Psoas muscle (tissue), 8 donors: ENCODE measurements at places on chromosomes 7 and 10.

GRCh38 chr7:45211066-45211465 lies 53.5 kb downstream of the RAMP3 start:
- H3K4me3 ChIP-seq: no peak overlapping the region
- no peak overlapping the region for H3K27ac ChIP-seq
- H3K27me3 ChIP-seq: peaks cover 31% of the 10 kb centered on the region
- no peak for DNase-seq
- H3K4me1 ChIP-seq: no peaks in the 10 kb centered on the region
- no peaks in the 10 kb centered on the region for H3K36me3 ChIP-seq

- no peak overlapping the region for H3K4me3 ChIP-seq
- DNase-seq: no peak
- H3K27ac ChIP-seq: no peak overlapping the region
- H3K36me3 ChIP-seq: no peaks in the 10 kb centered on the region
- no peaks in the 10 kb centered on the region for H3K27me3 ChIP-seq
- no peaks in the 10 kb centered on the region for H3K4me1 ChIP-seq
These were observed 35.4 kb upstream of the ZNF107 start for GRCh38 chr7:64630496-64630895.

- DNase-seq: no peak
- H3K27me3 ChIP-seq: no peaks in the 10 kb centered on the region
- H3K36me3 ChIP-seq: no peaks in the 10 kb centered on the region
- no peak overlapping the region for H3K4me3 ChIP-seq
- no peak overlapping the region for H3K27ac ChIP-seq
These were observed 91.2 kb downstream of the FAM13C start for GRCh38 chr10:59271160-59271559.

- peak overlapping the region; percentile 54 for H3K27ac ChIP-seq
- no peak overlapping the region for H3K4me3 ChIP-seq
- no peaks in the 10 kb centered on the region for H3K27me3 ChIP-seq
- DNase-seq: no peak
- no peaks in the 10 kb centered on the region for H3K36me3 ChIP-seq
These were observed 79.5 kb downstream of the EEPD1 start for GRCh38 chr7:36232555-36232954.

GRCh38 chr7:107999779-108000560 lies 3.0 kb downstream of the LAMB1 start:
- H3K4me1 ChIP-seq: peaks cover 3% of the 10 kb centered on the region
- H3K27ac ChIP-seq: peak overlapping the region; percentile 33

GRCh38 chr7:83701736-83702135 lies 52.8 kb upstream of the SEMA3E start:
- H3K36me3 ChIP-seq: no peaks in the 10 kb centered on the region
- H3K4me1 ChIP-seq: no peaks in the 10 kb centered on the region
- H3K27me3 ChIP-seq: no peaks in the 10 kb centered on the region
- DNase-seq: no peak

GRCh38 chr10:112456533-112456932 lies 9.5 kb downstream of the VTI1A start:
- H3K4me3 ChIP-seq: no peak overlapping the region
- H3K27me3 ChIP-seq: no peaks in the 10 kb centered on the region
- no peak for DNase-seq
- H3K27ac ChIP-seq: no peak overlapping the region
- H3K4me1 ChIP-seq: peaks cover 6% of the 10 kb centered on the region

GRCh38 chr7:155002411-155003091 lies 373 bp downstream of the PAXIP1 start:
- no peaks in the 10 kb centered on the region for H3K27me3 ChIP-seq
- peak overlapping the region; percentile 84 for H3K27ac ChIP-seq
- H3K4me1 ChIP-seq: peaks cover 20% of the 10 kb centered on the region
- H3K4me3 ChIP-seq: peak overlapping the region; percentile 95
- DNase-seq: peak; percentile 57

- no peaks in the 10 kb centered on the region for H3K27me3 ChIP-seq
- no peak for DNase-seq
- H3K4me3 ChIP-seq: no peak overlapping the region
These were observed 49.2 kb upstream of the SHH start for GRCh38 chr7:155861480-155861868.

GRCh38 chr7:124722292-124722691 lies 43.3 kb downstream of the GPR37 start:
- H3K27me3 ChIP-seq: no peaks in the 10 kb centered on the region
- DNase-seq: no peak
- no peak overlapping the region for H3K27ac ChIP-seq
- no peaks in the 10 kb centered on the region for H3K4me1 ChIP-seq
- H3K4me3 ChIP-seq: no peak overlapping the region
- H3K36me3 ChIP-seq: no peaks in the 10 kb centered on the region

GRCh38 chr10:73182568-73182967 lies 14.6 kb downstream of the FAM149B1 start:
- H3K4me3 ChIP-seq: no peak overlapping the region
- no peak overlapping the region for H3K27ac ChIP-seq
- peaks cover 3% of the 10 kb centered on the region for H3K36me3 ChIP-seq
- H3K4me1 ChIP-seq: no peaks in the 10 kb centered on the region

- peaks cover 12% of the 10 kb centered on the region for H3K4me1 ChIP-seq
- peak overlapping the region; percentile 93 for H3K4me3 ChIP-seq
- H3K27ac ChIP-seq: peak overlapping the region; percentile 86
- H3K36me3 ChIP-seq: peaks cover 45% of the 10 kb centered on the region
These were observed 942 bp downstream of the TRAPPC14 start for GRCh38 chr7:100157334-100158228.

GRCh38 chr7:921581-922333 lies 32.7 kb downstream of the ADAP1 start:
- no peaks in the 10 kb centered on the region for H3K4me1 ChIP-seq
- H3K27ac ChIP-seq: no peak overlapping the region
- no peaks in the 10 kb centered on the region for H3K36me3 ChIP-seq
- DNase-seq: peak; percentile 48
- H3K4me3 ChIP-seq: no peak overlapping the region

GRCh38 chr10:74381291-74381853 lies 230.4 kb downstream of the ADK start:
- H3K4me3 ChIP-seq: no peak overlapping the region
- no peaks in the 10 kb centered on the region for H3K4me1 ChIP-seq
- H3K27ac ChIP-seq: no peak overlapping the region
- no peak for DNase-seq
- no peaks in the 10 kb centered on the region for H3K27me3 ChIP-seq
- H3K36me3 ChIP-seq: no peaks in the 10 kb centered on the region

- H3K36me3 ChIP-seq: no peaks in the 10 kb centered on the region
- no peaks in the 10 kb centered on the region for H3K27me3 ChIP-seq
- no peak overlapping the region for H3K4me3 ChIP-seq
- H3K4me1 ChIP-seq: no peaks in the 10 kb centered on the region
- no peak overlapping the region for H3K27ac ChIP-seq
These were observed 47.6 kb upstream of the TMEM72 start for GRCh38 chr10:44863344-44864047.

GRCh38 chr7:17058568-17058967 lies 176.8 kb upstream of the AGR3 start:
- no peak overlapping the region for H3K27ac ChIP-seq
- no peaks in the 10 kb centered on the region for H3K36me3 ChIP-seq
- H3K27me3 ChIP-seq: no peaks in the 10 kb centered on the region
- no peaks in the 10 kb centered on the region for H3K4me1 ChIP-seq
- no peak for DNase-seq

GRCh38 chr7:116216956-116217571 lies 6.7 kb downstream of the TES start:
- H3K27ac ChIP-seq: no peak overlapping the region
- no peaks in the 10 kb centered on the region for H3K4me1 ChIP-seq
- no peak for DNase-seq
- H3K4me3 ChIP-seq: no peak overlapping the region

DNA sequence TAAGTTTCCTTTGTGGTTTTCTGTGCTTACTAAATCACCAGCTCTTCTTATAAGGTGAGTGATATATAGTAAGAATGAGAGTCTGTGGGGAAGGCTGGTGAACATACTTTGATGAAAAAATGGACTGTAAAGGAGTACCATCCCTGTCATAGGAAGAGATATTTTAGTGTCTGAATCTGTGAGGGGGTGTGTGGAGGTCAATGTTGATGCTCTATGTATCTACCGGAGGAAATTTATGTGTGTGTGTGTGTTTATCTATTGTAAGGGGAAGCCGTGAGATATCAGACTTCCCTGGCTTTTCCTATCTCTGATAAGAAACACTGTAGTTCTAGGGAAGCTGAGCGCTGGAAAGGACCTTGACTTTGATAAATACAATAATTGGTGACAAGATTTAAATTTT lies 179.0 kb downstream of the PCDH15 start:
- H3K27me3 ChIP-seq: no peaks in the 10 kb centered on the region
- no peaks in the 10 kb centered on the region for H3K36me3 ChIP-seq
- H3K4me3 ChIP-seq: no peak overlapping the region
- H3K4me1 ChIP-seq: no peaks in the 10 kb centered on the region

GRCh38 chr10:93753621-93754250 lies 4.0 kb upstream of the LGI1 start:
- no peak overlapping the region for H3K27ac ChIP-seq
- H3K4me1 ChIP-seq: no peaks in the 10 kb centered on the region
- no peak for DNase-seq
- H3K27me3 ChIP-seq: no peaks in the 10 kb centered on the region
- H3K36me3 ChIP-seq: no peaks in the 10 kb centered on the region

DNA sequence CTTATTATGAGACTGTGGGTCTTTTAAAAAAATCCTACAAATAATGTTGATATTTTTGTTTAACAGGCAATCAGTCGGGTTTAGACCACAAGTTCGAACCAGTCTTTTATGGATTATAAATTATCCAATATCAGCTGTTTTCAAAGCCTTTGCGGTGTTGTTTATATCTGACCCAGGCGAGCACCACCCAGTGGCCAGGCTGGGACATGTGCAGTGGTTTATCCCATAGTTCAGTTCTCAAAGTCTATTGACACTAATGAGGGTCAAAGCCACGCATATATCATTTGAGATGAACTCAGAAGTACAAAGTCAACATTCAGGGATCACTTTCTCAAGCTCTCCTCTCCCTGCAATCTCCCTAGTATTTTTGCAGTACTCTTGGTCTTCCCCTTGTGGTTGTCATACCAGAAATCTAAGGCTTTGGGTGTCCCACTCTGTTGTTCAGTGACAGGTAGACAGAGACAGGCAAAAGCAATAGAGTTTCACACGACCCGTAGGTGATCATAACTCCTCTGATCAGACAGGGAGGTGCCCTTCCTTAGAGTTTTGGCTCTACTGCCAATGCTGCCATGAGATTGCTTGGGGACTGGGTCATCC lies 117.4 kb upstream of the POM121L12 start:
- no peak overlapping the region for H3K27ac ChIP-seq
- no peak for DNase-seq
- H3K4me3 ChIP-seq: no peak overlapping the region
- H3K4me1 ChIP-seq: no peaks in the 10 kb centered on the region
- H3K36me3 ChIP-seq: no peaks in the 10 kb centered on the region

DNA sequence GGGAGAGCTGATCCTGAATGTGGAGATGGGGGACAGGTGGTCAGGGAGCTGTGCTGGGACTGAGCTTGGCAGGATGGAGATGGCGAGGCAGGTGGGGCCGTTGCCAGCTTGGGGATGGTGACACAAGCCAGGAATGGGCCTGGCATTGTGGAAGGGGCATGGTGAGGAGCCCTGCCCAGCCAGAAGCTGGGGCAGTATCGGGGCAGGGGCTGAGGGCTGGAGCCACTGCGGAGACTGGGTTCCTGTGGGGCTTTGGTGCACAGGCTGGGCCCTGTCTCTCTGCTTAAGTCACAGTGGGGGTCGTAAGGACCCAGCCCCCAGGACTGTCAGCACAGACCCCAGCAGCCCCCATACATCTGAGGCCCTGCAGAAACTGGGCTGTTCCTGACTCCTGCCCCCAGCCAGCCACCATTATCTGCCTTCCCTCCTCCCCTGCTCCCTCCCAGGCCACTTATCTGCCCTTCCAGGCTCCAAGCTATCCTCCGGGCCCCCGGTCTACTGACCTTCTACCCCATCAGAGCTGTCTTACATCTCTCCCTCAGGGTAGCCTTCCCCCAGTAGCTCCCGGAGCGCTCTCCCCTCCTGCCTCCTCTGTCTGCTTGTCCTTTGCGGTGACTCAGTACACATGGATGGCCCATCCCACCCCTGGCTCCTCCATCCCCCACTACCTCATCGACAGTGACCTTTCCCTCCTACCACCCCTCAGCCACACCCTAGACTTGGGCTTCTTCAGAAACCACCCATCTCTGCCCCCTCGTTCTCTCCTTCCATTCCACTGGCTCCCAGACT lies 44.2 kb downstream of the PPIF start:
- peaks cover 70% of the 10 kb centered on the region for H3K36me3 ChIP-seq
- no peak overlapping the region for H3K27ac ChIP-seq
- H3K4me3 ChIP-seq: no peak overlapping the region
- DNase-seq: no peak
- H3K4me1 ChIP-seq: peaks cover 10% of the 10 kb centered on the region
- H3K27me3 ChIP-seq: no peaks in the 10 kb centered on the region

GRCh38 chr7:1928645-1929348 lies 258.7 kb downstream of the ELFN1 start:
- H3K4me3 ChIP-seq: no peak overlapping the region
- H3K27ac ChIP-seq: no peak overlapping the region
- H3K4me1 ChIP-seq: no peaks in the 10 kb centered on the region
- H3K36me3 ChIP-seq: no peaks in the 10 kb centered on the region
- H3K27me3 ChIP-seq: no peaks in the 10 kb centered on the region

- no peaks in the 10 kb centered on the region for H3K27me3 ChIP-seq
- no peak for DNase-seq
- no peaks in the 10 kb centered on the region for H3K36me3 ChIP-seq
- H3K4me3 ChIP-seq: peak overlapping the region; percentile 39
- H3K27ac ChIP-seq: peak overlapping the region; percentile 52
- no peaks in the 10 kb centered on the region for H3K4me1 ChIP-seq
These were observed 129.3 kb upstream of the JCAD start for GRCh38 chr10:30188556-30189237.

DNA sequence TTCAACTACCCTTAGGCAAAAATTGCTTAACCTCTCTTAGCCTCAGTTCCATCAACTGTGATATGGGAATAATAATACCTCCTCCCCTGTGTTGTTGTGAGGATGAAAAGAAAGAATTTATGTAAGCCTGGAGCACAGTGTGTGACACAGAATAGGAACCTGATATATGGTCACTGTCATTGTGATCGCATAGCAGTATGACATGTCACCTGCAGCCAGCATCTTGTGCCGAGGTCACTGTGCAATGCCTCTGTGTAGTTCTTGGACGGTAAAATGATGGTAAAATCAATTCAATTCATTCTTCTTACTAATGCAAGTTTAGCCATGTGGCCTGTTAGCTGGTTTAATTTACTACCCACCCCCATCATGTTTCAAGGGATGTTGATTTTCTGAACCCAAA lies 54.6 kb upstream of the GPR158 start:
- no peaks in the 10 kb centered on the region for H3K36me3 ChIP-seq
- H3K4me1 ChIP-seq: no peaks in the 10 kb centered on the region
- no peak overlapping the region for H3K4me3 ChIP-seq
- no peak for DNase-seq
- H3K27me3 ChIP-seq: no peaks in the 10 kb centered on the region
- no peak overlapping the region for H3K27ac ChIP-seq
